AG08395 (cell line): ENCODE measurements at places on chromosomes 4 and X.

DNA sequence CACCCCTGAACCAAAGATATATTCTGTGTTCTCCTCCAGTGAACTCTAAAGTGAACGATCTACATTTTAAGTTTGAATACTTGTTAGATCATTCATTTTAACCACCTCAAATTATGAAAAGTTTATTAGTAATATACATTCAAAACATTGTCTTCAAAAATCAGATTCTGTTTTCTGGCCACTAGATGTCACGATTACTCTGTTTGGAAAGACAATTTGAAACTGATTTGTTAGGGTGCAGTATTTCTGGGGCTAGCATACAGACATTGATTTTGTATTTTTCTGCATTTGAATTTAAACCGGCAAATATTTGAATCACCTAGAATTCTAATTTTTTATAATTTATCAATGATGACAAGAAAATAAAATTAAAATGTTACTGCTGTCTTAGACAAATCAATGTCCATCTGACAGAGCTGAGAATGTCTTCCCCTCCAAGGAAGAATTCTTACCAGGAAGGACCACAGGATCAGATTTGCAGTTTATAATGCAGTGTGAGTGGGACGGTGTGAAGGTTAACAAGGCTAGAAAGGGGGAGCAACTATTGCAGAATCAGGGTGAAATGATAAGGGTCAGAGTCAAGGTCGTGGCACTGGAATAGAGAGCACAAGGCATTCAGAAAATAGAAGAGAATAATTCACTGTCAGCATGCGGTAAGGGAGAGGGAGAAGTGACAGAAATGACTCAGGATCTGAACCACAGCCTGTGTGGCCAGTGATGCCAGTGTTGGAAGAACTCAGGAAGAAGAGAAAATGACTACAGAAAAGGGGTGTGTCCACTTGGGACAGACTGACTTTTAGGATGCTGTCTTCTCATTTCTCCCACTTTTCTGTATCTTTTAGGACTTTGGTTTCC, 91.6 kb downstream of the ANXA10 start:
- DNase-seq: peak; percentile 40

DNA sequence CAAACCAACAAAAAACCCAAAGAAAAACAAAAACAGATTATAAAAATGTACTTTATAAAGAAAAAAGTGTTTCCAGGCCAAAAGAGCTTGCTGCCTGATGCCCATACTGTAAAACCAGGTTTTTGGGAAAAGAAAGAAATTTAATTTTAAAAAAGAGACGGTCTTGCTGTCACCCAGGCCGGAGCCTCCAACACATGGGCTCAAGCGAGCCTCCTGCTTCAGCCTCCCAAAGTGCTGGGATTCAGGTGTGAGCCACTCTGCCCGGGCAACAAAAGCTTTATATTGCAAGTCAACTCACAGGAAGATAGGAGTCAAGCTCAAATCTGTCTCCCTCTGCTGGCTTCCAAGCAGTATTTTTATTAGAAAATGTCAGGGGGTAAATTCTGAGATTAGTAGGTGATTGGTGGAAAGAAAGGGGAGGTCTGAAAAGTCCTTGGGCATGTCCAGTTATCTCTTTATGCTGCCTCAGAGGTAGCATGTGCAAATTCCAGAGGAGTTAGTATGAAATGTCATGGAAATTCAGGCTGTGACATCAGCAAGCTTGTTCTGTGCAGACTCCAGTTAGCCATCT, 39.4 kb downstream of the MGST2 start:
- DNase-seq: no peak

DNA sequence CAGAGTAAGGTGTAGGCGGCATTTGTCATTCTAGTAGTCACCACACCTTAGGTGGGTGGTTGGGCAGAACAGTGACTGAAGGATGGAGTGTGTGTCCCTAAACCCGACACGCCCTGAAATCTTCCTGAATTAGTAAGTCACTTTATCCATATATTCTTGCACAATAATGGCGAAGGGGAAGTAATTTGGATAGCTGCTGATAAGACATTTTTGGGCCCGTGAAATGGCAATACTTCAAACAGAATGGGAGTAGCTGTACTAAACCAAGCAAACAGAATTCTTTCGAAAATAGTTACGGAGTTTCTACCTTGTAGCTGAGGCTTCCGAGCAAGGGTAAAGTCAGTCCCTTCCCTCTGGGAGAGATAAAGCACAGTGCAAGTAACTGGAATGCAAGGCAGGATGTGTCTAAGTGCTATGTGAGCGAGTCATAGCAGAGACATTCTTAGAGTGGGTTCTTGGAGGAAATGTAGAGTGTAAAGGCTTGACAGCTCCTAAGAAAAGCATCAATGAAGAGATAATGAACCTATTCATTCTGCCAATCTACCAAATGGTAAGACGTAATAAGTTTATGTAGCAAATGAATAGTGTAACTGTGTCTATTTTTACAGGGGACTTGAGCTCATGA, 72.8 kb downstream of the CLCN5 start:
- peak; percentile 49 for DNase-seq

GRCh38 chr4:82624819-82625218, 63.0 kb upstream of the TMEM150C start:
- DNase-seq: peak; percentile 27

DNA sequence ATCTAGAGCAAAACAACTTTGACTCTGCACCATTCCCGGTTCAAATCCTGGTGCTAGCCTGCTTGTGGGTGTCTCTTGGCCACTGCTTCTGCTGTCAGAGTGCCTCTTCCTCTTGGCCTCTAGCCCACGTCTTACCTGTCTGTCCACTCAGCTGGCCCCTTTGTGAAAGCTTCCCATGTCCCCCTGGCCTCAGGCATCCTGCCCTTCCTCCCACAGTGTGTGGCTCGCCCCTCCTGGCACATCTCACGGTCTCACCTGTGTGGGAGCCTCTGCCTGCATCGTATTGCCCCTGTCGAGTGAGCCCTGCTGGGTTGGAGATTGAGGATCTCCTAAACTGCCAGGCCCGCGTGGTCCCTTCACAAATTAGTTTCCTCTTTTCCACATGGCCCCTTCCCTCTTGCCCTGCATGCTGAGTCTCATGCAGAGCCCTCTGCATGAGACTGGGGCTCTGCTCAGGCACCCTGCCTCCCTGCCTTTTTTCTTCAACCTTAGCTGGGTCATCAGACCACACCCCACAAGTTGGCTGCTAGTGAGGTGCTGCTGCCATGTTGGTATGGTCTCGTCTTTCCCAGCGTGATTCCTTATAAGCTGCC, 53.7 kb upstream of the TADA2B start:
- no peak for DNase-seq

- no peak for DNase-seq
These were observed 951.2 kb upstream of the DIAPH2 start for GRCh38 chrX:95733426-95733825.

- no peak for DNase-seq
These were observed 433.6 kb downstream of the ZIC3 start for GRCh38 chrX:137999552-137999951.

DNA sequence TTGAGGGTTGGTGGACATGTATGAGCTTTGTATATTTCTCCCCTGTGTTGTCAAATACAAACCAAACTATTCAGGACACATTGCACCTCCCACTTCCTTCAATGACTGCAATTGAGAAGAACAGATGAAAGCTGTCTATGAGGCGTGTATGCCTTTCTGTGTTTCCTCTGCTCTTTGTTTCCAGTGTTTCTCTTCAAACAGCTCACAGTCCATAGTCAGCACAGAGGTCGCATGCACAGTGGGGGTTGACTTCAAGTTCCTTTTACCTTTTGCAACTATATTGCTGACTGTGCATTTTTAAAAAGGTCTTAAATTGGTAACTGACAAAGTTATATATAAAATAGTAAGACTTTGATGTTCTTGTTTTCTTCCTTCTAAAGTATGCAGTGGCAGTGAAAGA, 957.8 kb downstream of the C4orf33 start:
- DNase-seq: no peak

- DNase-seq: no peak
These were observed 139.0 kb downstream of the CORIN start for GRCh38 chr4:47698837-47699236.

- DNase-seq: no peak
These were observed 8.0 kb upstream of the MORC4 start for GRCh38 chrX:107008034-107008433.

GRCh38 chr4:174403177-174403543, 119.1 kb downstream of the HPGD start:
- no peak for DNase-seq
